CD4-positive, CD25-positive, alpha-beta regulatory T cell (primary cell): ENCODE measurements at places on chromosomes 2 and 18. TPM values are rescaled to one million over a fixed set of nuclear protein-coding genes. Genes with fewer than 3 reads are reported as not detected.

DNA sequence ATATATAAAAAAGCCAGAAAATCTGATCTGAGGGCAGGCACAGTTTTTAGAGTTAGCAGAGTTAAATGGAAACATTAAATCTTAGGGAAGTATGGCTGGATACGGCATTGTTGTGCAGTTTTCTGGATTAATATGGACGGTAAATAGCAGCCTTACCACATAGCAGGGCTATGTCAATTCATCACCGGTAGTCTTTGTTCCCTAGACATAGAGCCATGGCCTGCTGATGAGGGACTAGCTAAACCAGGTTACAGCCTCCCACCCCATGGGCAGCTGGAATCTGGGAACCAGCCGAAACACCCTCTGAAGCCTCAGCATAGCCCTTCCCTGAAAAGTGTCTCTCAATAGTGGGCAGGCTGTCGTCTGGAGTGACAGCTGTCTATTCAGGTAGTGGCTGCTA is 32.4 kb downstream of the CDCA7 start:
- no peak for DNase-seq

DNA sequence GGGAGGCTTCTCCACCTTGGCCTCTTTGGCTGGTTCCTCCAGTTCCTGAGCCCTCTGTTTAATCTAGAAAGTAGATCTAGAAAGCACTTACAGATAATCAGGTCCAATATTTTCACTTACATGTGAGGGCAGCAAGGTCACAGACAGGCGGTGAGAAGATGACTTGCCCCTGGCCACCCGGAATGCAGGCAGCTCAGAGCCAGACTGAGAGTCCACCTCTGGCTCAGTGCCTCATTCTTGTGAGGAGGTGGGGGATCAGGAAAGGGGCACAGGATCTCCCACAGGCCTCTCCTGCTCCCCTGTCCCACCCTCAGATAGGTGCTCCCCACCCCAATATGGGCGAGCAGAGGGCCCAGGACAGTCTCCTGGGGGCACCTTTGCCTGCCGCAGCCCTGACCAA is 5.8 kb downstream of the WNT6 start:
- DNase-seq: no peak

DNA sequence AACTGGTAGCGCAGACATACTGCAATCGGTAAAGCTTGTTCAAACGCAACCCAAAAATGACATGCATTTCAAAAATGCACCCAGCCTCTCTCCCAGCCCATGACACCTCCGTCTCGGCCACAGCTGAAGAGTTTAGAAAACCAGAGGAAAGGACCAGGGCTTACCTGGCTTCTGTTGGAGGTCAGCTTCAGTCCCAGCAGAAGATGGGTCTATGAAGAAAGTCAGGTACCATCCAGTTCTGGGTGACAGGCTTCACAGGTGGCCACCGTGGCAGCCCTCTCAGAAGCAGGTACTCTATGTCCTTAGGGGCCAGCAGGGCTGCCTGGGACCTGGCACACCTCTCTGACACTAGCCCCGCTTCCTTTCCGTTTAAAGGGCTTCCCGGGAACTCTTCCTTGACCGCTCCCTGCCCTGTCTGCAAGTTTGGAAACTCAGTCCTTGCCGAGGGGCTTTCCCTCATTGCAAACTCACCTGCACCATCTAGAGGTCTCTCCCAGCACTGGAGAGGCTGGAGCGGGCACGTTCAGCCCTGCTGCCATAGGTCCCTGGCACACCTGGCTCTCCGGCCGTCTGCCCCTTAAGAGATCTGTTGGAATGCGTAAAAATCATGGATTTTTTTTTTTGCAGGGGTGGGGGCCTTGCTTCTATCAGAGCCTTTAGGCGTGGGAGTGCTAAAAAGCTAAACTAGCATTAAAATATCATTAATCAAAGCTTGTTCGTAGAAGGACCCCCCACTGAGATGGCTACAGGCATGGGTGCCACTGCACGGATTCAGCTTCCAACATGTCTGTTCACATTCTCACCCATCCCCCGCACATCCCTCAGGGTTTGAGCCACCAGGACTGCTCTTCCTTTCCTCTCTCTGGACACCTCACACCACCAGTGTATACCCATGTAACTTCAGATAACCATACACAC is at the start of gene EDAR:
Gene EDAR, minus strand, starts transcription at position 425 of the 918 bp plus-strand sequence. CDS start 58,206 bp downstream, outside the sequence.
- DNase-seq: peak; percentile 25

DNA sequence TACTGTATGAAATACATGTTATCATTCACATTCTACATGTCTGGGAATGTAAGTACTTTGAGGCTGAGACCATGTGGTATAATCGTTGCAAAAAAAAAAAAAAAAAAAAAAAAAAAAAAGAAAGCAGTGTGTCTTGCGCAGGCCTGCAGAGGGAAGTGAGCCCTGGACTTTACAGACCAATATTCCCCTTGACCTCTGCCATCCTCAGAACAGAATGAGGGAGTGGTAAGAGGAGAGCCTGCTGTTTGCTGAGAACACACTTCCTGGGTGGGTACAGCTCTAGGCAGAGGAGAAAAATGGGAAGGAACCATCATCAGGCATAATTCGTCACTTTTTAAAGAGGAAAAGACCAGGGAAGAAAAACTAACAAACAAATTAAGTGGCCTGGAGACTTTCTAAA is 28.8 kb upstream of the TBC1D8 start:
- DNase-seq: no peak

DNA sequence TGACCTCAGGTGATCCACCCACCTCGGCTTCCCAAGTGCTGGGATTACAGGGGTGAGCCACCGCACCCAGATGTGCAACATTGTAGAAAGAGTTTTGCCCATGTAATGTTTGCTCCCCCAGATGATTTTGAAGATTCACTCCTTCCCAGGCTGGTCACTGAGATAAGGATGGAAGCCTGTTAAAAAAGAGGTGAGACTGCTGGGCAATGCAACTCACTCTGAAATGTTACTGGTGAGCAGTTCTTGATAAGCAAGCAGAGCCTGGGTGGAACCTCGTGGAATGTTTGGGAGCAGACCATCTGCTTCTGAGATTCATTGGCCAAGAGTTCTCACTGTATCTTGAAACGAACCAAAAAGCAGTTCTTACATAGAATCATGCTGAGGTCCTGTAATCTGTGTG is 19.7 kb downstream of the GRP start:
- no peak for DNase-seq

- no peak for DNase-seq
Measured at GRCh38 chr18:25594351-25594750, 242.4 kb upstream of the ZNF521 start.

Gene COL4A4
- total RNA-seq: not detected

Gene PRKRA
- 103 TPM for total RNA-seq

Gene STPG4
- 0.32 TPM for total RNA-seq

Gene GPR35
- total RNA-seq: 11.0 TPM

Gene FKBP7
- 0.59 TPM for total RNA-seq
